Kidney capillary endothelial cell (primary cell): ENCODE measurements at places on chromosomes 7 and 10.
A peak's percentile ranks its signal among the peaks of the same experiment; 100 is the strongest.

GRCh38 chr7:132179681-132180080, 396.6 kb downstream of the PLXNA4 start:
- DNase-seq: no peak

DNA sequence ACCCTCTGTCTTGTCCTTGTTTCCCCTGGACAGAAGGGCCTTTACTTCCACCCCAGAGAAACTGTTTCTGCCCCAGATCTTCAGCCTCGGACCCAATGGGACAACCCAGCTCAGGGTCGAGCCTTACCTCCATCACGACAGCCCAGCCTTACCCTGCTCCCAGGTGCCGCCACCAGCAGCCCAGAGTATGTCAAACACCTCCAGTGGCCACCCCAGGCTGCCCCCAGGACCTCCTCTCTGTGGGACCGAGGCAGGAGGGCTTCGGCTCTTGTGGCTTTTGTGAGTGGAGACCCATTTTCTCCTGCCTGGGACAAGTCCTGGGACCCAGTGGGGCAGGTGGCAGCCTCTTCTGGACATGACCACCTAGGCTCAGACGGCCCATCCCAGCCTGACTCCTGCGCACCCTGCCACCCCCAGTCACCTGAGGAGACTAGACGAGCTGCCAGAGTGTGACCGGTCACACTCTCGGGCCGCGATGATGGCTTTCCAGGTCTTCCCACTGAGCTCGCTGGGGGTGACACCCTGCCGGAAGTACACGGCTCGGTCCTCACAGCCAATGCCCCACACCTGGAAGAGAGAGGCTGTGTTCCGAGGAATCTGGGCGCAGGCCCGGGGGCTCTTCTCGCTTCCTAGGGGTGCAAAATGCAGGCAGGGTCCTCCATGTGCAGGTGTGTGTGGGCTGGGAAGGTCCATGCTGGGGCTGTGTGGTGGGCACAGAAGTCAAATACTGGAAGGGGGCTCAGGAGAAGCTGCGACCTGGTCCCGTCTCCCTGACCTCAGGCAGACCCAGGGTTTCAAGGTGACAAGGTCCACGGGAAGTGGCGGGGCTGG, 15.5 kb downstream of the TECPR1 start:
- DNase-seq: no peak

DNA sequence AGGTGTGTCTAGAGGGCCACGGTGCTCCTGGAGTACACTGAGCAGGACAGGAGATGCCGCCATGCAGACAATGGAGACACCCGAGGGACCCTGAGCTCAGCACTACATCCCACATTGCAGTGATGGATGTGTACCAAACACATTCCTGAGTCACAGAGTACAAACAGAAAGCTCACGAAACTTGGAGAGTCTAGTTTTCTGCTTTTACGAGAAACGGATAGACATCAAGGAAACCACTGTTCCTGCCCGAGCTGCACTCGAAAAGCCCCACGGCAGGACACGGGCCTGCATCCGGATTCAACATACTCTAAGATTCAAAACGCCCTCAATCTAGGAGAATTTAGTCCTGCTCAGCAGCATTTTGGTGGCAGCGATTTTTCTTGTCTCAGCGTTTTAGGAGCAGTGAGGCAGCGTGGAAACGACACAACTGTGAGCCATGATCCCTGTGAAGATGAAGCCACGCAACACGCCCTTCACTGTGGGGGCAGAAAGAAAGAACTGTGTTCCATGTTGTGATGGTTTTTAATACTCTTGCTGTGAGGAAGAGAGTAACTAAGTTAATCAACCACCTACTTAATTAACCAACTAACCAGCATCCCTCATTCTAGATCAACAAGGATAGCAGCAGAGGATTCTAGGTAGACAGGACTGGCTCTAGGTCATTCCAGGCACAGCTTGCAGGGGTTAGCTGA, 3.2 kb downstream of the TNS3 start:
- peak; percentile 77 for DNase-seq

- no peak for DNase-seq
These were observed 80.4 kb downstream of the HIP1 start for GRCh38 chr7:75658369-75658768.

GRCh38 chr7:158473221-158473620, 114.4 kb downstream of the PTPRN2 start:
- peak; percentile 19 for DNase-seq
